ENCODE measurements at places on chromosomes 16 and 17. TPM values are rescaled to one million over a fixed set of nuclear protein-coding genes. Genes with fewer than 3 reads are reported as not detected.

Gene SGSH
- total RNA-seq: 19.4 TPM

DNA sequence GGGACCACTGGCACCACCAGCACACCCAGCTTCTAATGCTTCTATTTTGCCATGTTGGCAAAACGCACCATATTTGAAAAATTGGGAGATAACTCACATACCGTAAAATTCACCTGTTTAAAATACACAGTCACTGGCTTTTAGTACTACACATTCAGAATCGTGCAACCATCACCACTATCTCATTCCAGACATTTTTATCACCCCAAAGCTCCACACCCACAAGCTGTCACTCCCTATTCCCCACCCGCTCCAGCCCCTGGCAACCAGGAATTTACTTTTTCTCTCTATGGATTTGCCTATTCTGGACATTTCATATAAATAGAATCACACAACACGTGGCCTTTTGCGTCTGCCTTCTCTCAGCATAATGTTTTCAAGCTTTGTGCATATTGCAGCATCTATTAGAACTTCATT lies 25.0 kb downstream of the PPL start:
- no peak for DNase-seq

Gene ALOXE3
- total RNA-seq: not detected

DNA sequence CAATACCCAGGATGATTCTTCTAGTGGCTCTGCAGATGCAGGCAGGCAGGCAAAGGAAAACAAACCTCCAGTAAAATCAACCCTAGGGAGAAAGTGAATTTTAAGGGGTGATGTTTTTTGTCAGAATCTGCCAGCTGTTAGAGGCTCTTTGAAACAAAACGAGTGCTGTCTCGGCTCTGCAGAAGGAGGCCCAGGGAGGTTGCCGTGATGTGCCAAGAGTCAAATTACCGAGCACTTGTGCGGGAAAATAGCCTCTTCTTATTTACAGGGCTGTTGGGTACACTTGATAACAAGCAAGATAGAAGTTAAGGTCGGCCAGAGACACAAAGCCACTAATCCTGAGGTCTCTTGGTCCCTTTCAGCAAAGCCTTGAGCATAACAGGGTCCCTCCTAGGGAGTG lies 68.9 kb upstream of the EEF2KMT start:
- DNase-seq: no peak

- DNase-seq: peak; percentile 86
Measured at GRCh38 chr17:36705874-36706731, 104.7 kb downstream of the MRM1 start.

GRCh38 chr17:67672592-67673335 lies 45.0 kb upstream of the NOL11 start:
- DNase-seq: no peak

Gene RNF227
- total RNA-seq: 2.4 TPM

Gene NPB
- total RNA-seq: under 0.01 TPM

GRCh38 chr16:89361751-89362539 lies 128.4 kb downstream of the ANKRD11 start:
- peak; percentile 22 for DNase-seq

DNA sequence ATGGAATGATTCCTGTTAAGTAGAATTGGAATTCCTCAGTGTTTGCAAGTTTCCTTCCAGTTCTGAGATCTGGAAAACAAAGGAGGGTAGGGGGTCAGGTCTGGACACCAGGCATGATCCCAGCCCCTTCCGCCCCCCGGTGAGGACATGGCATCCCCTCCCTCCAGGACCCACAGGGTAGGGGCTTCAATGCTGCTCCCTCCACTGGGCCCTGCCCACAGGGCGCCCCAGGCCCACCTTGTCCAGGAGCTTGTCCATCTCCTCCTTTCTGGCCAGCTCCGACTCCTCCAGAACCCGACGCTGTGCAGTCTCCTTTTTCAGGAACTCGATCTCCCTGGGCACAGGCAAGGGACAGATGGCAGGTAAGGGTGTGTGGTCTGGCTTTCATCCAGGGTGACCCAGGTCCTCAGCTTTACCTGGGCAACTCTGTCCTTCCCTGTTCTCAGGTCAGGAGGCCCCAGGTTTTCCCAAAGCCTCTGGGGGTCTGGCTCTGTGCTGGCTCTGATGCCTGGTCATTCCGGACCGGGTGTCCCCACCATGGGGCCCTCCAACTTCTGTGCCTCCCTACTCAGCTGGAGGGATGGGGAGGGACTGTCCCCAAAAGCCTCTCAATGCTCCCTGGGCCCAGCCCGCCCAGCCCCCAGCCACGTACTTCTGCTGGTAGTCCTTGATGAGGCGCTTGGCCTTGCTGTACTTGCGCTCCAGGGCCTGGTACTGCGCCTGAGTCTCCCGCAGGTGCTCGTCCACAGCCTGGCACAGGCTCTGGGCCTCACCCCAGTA lies 5.5 kb upstream of the SAMD14 start:
- DNase-seq: no peak

Gene KRTAP4-3
- not detected for total RNA-seq

- DNase-seq: peak; percentile 71
Measured at GRCh38 chr16:85991425-85991824, 92.5 kb downstream of the IRF8 start.

DNA sequence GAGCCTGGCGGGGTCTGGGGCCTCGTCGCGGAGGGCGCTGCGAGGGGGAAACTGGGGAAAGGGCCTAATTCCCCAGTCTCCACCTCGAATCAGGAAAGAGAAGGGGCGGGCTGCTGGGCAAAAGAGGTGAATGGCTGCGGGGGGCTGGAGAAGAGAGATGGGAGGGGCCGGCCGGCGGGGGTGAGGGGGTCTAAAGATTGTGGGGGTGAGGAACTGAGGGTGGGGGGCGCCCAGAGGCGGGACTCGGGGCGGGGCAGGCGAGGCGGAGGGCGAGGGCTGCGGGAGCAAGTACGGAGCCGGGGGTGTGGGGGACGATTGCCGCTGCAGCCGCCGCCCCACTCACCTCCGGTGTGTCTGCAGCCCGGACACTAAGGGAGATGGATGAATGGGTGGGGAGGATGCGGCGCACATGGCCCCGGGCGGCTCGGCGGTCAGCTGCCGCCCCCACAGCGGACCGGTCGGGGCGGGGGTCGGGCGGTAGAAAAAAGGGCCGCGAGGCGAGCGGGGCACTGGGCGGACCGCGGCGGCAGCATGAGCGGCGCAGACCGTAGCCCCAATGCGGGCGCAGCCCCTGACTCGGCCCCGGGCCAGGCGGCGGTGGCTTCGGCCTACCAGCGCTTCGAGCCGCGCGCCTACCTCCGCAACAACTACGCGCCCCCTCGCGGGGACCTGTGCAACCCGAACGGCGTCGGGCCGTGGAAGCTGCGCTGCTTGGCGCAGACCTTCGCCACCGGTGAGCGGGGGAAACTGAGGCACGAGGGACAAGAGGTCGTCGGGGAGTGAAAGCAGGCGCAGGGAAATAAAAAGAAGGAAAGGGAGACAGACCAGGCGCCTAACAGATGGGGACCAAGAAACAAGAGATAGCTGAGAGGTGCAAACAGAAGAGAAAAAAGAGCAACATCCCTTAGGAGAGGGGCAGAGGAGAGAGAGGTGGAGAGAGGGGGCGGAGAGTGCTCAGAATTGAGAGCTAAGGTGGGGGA lies at the start of gene PNMT:
Gene PNMT, plus strand, starts transcription at position 509 of the 980 bp plus-strand sequence. Its CDS starts 23 bp downstream, at position 532.
- peak; percentile 93 for DNase-seq

Gene HID1
- not detected for total RNA-seq

DNA sequence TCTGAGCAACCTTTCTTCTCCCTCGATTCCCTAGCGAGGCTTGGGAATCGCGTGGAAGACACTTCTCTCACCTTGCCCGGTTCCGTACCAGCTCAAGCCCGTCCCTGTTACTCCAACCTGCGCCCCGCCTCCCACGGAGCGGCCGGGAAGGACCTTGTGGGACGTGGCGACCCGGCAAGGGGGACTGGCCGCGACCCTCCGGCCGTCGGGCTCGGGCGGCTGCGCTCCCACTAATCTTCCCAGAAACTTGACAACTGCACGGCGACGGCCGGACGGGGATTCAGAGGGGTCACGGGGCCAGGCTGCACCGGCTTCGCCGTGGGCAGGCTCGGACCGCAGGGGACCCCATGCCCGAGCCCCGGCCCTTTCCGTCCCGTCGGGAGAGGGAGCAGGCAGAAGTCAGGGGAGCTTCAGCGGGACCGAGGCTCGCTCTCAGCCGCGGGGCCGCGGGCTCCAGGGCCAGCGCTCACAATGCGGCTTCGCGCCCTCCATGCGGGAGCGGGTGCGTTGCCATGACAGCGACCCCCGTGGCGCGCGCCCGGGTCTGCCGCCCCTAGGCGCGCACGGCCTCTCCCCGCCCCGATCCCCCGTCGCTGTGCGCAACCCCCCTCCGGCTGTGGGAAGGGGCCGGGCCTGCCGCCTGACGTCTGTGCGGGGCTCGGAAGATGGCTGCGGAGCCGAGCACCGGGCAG lies at the start of gene SGSM2:
Gene SGSM2, plus strand, starts transcription at position 650 of the 692 bp plus-strand sequence. CDS start 188 bp downstream, outside the sequence.
- DNase-seq: peak; percentile 81

GRCh38 chr17:81240761-81241160 lies 1.6 kb downstream of the NDUFAF8 start:
- no peak for DNase-seq

DNA sequence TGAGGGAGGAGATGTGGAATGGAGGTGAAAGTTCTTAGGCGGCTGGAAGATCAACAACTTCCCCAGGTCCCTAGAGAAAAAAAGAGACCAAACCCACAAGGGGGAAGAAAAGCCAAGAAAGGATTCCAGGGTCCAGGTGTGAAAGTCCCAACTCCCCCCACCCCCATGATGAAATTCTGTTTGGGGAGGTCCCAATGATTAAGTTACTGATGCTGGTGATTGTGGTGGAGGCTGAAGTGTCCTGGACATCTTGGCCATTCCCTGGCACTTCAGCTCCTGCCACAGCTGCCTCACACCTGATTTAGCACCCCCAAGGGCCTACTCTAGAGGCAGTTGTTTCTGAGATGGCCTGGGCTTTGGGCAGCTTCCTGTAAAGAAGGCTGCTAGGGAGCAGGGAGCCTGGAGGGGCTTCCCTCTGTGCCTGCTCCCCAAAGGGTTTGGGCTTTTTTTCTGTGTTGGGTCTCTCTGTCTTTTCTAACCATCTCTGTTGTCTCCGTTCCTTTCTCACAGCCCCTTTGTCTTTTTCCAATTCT lies 13.1 kb downstream of the HOXB4 start:
- no peak for DNase-seq

DNA sequence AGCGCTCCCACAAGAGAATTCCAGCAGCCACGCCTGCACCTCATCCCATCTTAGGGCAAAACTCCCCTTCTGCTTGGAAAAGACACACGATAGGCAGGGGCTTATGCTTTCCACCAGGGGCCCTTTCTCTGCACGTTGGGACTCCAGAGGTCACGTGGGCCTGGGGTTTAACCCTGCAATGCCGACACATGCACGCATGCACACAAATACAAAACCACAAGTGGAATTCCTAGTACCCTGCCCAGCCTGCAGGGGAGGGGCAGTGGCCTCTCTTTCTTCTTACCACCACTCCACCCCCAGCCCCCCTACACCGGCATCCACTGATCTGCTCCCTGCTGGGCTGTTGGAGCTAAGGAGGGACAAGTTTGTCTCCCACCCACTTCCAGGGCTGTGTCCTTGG lies 16.8 kb upstream of the CCDC182 start:
- no peak for DNase-seq

GRCh38 chr17:82844796-82845162 lies 5.0 kb upstream of the ZNF750 start:
- DNase-seq: peak; percentile 46

Gene PERCC1
- total RNA-seq: not detected

Gene C1QTNF8
- total RNA-seq: not detected

DNA sequence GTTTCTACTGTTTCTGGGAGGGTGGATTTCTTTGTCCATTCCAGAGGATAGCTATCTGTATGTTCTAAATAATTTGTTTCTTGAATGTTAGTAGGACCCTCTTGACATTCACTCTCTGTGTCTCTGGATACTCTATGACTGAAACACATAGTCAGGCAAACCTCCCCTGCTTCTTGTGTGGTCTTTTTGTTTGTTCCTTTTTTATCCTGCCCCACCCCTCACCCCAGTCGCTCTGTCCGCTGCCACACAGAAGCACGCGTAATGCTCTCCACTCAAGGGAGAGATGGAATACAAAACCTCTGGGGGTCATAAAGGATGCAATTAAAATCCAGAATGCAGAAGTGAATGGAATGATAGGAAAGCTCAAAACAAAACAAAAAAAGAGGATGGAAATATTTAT lies 253.1 kb downstream of the RBFOX1 start:
- DNase-seq: no peak

Gene RUNDC3A
- not detected for total RNA-seq

Gene CCT6B
- total RNA-seq: 5.9 TPM

DNA sequence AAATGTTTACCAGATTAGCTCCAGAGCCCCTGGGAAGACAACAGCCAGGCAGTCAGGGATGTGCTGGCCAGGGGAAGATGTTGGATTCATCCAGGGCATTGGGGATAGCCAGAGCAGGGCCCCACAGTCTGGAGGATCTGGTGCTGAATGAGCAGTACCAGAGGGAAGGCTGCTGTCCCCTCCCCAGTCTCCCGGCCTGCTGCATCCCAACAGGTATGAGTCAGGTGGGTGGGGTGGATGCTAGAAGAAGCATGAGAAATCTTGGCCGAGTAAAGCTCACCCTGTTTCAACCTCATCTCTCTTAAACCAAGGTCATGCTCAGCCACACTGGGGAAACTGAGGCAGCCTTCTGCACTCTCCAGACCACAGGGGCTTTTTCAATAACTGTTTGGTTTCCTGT lies 71.9 kb upstream of the SEC14L1 start:
- DNase-seq: no peak

GRCh38 chr17:71342737-71343136 lies 778.1 kb upstream of the SOX9 start:
- no peak for DNase-seq

Gene PYY
- not detected for total RNA-seq

- DNase-seq: no peak
Measured at GRCh38 chr17:17957584-17957916, 14.7 kb downstream of the TOM1L2 start.

- peak; percentile 86 for DNase-seq
Measured at GRCh38 chr17:83203472-83204221, 124.2 kb downstream of the METRNL start.

GRCh38 chr16:21242756-21243155 lies 9.3 kb downstream of the ANKS4B start:
- no peak for DNase-seq

DNA sequence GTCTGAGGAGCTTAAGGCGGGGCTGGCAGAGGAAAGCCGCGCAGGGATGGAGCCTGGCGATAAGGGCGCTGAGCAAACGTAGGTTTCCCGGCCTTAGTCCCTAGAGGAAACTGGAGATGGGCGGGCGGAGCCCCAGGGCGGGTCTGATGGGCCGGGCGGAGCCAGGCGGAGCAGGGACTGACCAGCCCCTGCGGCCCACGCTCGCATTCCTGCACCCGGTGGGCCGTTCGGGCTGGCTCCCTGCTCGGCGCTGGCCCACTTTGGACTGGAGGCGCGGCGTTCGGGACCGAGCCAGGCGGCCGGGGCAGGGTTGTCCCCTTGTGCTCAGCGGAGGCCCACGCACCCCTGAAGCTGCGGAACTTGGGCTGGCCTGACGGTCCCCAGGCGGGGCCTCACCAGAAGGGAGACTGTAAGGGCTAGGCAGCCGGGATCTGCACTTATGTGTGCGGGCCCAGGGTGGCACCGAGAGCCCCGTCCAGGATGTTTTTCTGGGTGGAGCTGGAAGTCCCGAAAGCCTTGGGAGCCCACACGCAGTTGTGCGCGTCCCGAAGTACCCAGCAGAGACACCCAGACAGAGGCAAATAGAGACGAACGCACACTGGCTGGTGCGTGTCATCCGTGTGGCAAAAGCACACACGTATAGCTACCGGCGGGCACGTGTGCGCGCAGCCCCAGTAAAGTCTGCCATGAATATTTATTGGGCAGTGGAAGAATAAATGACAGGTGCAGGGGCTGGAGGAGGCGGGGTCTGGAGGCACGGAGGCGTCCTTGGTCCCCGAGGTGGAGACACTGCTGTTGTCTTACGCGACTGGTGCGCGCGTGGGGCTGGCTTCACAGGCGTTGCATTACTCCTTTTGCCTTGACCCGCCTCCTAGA lies 1.4 kb downstream of the PYDC1 start:
- peak; percentile 98 for DNase-seq

GRCh38 chr16:69762814-69763598 lies 874 bp downstream of the WWP2 start:
- no peak for DNase-seq
